ENCODE measurements at places on chromosomes 3 and 15.

GRCh38 chr3:196335503-196335948 is 2.7 kb downstream of the TM4SF19 start:
- no peak for DNase-seq

DNA sequence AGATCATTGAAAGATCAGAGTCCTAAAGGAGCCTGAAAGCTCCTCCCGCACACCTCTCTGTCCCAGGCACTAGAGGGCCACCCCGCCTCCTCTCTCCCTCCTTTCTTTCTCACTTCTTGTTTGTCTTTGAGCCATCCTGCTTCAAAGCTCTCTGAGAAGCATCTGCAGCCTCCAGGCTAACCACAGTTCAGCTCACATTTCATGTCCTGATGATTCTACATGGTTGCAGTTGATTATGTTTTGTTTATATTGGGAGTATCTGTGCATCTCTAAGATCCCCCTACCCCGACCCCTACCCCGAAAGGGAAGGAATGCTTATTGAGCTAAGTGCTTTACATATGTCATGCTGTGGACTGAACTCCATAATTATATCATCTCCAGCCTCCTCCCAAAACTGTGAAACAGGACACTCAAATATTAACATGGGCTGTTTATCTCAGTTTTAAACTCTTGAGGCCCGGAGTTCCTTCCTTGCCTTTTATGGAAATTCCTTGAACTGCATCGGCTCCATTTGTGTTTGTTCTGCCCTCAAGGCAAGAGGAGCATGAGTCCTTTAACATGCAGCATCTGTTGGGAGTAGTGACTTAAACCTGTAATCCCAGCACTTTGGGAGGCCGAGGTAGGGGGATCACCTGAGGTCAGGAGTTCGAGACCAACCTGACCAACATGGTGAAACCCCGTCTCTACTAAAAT is 30.9 kb downstream of the MGLL start:
- DNase-seq: no peak

DNA sequence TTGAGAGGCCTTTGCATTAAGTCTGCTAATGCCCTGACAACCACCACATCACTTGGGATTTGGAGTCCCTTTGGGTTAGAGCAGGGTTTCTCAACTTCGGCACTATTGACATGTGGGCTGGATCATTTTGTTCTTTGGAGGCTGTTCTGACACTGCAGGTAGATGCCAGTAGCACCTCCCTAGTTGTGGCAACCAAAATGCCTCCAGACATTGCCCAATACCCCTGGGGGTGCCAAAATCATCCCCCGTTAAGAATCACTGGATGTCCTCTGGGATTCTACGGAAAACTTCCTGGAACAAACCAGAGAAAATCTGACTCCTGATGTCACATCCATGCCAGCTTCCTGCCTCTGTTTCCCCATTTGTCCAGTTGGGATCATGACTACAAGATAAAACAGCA is 37.2 kb upstream of the BLM start:
- DNase-seq: no peak

GRCh38 chr15:100849021-100849854 is 30.4 kb upstream of the ALDH1A3 start:
- peak; percentile 8 for DNase-seq

DNA sequence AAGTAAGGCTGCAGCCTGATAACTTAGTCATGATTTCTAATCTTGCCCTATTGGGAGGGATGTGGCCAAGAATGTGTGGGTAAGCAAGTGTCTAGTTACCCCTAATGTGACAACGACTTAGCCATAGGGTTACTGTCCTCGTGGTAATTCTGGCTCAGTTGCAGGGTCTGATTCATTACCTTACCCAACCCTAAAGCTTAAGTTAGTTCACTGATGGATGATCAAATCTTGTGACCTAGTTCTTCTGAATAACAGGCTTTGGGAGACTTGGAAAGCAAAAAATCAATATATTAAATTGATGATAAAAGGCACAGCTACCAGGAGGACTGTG is 1.6 kb upstream of the INTS14 start:
- no peak for DNase-seq

- DNase-seq: no peak
These were observed 238.7 kb downstream of the CHST2 start for GRCh38 chr3:143358155-143358792.

GRCh38 chr3:172151651-172152649 is 112.6 kb downstream of the FNDC3B start:
- DNase-seq: no peak

DNA sequence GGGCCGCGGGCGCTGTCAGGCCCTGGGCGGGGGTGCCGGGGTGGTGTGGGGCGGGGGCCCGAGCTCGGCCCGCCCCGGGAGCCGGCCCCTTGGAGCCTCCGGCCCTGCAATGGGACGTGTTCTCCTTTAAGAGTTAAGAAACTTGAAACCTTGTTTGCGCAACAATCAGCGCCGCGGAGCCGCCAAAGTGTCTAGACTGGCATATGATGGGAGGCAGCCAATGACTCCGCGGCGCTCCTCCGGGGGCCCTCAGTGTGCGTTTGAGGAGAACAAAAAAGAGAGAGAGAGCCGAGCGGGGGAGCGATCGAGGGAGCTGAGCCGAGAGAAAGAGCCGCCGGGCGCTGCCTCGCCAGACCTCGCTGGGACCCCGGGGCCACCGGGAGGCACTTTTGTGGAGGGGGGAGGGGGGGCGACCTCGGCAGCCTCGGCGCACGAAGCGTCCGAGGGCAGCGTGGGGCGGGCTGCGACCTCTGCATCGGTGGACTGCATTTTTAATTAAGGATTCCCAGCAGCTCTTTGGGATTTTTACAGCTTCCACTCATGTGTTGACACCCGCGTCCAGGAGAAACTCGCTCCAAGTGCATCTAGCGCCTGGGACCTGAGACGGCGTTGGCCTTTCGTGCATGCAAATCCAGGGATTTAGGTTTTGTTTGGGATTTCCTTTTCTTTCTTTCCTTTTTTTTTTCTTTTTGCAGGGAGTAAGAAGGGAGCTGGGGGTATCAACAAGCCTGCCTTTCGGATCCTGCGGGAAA is at the start of gene SMAD6:
Gene SMAD6, plus strand, starts transcription at position 202 of the 752 bp plus-strand sequence. CDS start 1,023 bp downstream, outside the sequence.
- DNase-seq: peak; percentile 33

DNA sequence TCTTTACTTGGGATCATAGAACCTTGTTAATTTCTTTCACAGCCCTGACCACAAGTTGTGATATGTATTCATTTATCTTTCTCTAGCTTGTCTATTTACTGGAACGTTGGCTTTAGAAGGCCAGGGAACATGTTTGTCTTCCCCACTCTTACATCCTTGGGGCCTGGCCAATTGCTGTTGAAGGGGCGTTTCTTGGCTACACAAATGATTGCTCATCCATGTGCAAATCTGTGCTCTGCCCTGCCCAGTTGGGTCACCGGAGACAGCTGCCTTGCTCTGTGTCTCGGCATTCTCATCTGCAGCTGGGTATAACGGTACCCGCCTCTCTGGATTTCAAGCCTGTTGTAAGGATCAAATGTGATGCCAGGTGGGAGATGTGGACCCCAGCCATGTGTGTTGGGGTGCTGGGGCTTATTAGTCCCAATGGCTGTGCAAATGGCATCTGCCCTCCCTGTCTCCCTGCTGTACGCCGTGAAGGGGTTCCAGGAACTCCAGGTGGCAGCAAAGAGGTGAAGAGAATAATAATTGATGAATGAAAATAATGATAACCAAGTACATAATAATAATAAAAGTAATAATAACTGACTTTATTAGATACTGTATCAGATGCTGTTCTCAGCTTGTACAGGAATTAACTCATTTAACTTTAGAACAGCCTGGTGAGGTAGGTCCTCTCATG is 24.0 kb upstream of the TLE3 start:
- DNase-seq: no peak

DNA sequence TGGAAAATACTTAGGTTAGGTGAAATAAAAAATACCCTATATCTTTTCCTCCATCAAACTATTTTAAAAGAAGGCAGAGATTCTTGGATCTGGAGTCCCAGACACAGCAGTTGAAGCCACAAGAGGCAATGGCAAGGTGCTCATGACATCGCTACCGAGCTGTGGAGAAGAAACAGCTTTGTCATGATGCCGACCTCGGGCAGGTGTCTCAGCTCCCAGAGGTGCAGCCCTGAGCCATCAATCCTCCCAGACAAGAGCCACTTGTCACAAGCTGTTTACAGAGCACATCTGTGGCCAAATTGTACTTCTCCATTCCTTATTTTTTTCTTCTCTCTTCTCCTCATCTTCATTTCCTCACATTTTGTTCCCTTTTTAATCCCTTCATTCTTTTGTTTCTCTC is 50.8 kb downstream of the GPR176 start:
- DNase-seq: no peak

- no peak for DNase-seq
These were observed 2.9 kb downstream of the IFT57 start for GRCh38 chr3:108219336-108219735.

DNA sequence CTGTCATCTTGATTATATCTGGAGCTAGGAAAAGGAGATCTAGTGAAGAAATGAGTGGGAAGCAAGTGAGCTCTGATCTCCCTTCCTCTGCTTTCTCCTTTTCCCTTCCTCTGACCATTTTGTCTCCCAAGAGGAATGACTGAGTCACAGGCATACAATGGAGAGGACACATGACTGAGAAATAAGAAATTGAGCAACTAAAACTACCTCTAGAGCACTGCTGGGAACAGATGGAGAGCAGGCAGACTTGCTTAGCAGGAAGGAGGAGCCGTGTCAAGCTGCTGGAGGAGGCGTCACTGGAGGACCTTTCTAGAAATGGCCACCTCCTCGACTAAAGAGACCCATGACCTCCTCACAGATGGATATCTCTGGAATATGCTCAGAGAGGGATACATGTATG is 66.9 kb upstream of the MYO5C start:
- DNase-seq: no peak

DNA sequence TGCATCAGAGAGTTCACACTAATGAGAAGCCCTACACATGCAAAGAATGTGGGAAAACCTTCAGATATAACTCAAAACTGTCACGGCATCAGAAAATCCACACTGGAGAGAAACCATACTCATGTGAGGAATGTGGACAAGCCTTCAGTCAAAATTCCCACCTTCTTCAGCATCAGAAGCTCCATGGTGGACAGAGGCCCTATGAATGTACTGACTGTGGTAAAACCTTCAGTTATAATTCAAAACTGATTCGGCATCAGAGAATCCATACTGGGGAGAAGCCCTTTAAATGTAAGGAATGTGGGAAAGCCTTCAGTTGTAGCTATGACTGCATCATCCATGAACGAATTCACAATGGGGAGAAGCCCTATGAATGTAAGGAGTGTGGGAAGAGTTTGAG is 10.2 kb downstream of the ZNF619 start:
- DNase-seq: no peak

GRCh38 chr3:33900809-33901505 is 102.5 kb downstream of the PDCD6IP start:
- DNase-seq: no peak

DNA sequence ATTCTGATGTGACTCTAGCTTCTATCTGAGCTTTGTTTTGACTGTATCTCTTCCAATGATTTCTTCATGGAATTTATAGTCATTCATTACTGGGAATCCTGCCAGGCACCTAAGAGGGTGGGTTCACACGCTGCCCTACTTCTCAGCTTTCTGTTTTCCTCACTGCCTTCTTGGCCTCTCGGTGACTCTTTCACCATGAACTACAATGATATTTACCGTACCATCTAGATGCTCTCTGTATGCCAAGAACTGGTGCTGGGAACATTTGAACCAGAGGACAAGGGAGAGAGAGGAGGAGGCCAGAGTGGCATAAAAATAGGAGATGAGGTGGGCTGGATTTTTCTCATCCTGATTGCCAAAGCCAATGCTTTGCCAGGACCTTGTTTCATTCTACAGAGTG is 280.0 kb upstream of the P2RY1 start:
- DNase-seq: no peak

- no peak for DNase-seq
These were observed 474.5 kb downstream of the CADM2 start for GRCh38 chr3:85433319-85433718.

DNA sequence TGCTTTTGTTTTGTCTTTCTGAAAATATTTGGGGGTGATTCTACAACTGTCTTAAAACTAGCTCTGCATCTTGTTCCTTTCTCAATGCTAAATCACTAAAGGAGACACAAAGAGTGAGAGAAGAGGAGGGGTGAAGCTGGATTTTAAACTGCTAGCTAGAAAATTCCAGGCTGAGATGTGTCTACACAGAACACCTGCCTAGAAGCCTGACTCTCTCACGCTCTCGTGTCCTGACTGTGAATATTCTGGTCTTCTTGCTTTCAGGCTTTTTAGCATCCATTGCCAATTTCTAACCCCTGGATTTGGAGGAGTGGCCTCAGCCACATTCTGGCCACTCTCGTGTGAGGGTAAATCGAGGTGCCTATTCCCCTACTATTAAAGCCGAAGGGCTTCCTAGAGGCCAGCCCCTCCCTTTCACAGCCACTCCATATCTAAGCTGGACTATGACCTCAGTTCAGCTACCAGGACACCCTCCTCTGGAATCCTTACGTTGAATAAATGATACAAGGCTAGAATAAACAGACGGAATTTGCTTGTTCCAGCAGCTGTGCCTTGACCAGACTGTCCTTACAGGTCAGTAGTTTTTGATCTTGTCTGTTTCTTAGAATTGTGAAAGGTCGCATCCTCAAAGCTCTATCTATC is 148.2 kb upstream of the FEZF2 start:
- no peak for DNase-seq

DNA sequence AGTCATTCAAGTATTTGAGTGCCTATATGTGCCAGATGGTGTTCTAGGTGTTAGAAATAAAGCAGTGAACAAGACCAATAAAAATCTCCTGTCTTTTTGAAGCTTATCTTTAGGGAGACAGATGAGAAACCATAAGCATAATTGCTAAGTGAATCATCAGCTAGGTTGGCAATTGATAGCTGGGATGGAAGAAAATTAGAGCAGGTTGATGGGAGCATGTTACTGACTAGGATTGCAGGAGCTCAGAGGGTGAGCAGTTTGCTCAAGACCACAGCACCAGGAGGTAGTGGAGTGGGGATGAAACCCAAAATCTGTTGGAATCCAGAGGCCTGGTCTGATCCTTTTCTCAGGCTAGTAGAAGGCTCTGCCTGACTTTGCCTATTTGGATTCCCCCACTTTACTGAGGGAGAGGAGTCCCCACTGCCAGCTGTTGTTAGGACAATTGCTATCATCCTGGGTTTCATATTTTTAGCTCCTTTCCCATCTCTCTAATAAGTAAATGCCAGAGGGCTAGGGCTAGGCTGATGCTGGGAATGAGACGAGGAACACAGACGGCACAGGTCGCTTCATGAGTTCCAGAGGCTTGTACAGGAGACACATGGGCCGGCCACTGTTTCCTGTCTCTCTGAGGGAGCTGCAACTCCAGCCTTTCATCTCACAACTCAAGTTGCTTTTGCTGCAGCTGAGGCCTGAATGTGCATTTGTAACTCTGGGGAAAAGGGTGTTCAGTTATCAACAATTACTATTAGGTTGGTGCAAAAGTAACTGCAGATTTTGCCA is 102.9 kb downstream of the CACNA1D start:
- DNase-seq: no peak

- DNase-seq: no peak
These were observed 46.5 kb downstream of the CDC25A start for GRCh38 chr3:48141604-48142137.

GRCh38 chr3:119636891-119637611 is 23.3 kb downstream of the POPDC2 start:
- DNase-seq: no peak

- no peak for DNase-seq
These were observed 78.9 kb upstream of the CFAP20DC start for GRCh38 chr3:59128685-59129084.
